ENCODE measurements at places on chromosomes 12 and 14.

DNA sequence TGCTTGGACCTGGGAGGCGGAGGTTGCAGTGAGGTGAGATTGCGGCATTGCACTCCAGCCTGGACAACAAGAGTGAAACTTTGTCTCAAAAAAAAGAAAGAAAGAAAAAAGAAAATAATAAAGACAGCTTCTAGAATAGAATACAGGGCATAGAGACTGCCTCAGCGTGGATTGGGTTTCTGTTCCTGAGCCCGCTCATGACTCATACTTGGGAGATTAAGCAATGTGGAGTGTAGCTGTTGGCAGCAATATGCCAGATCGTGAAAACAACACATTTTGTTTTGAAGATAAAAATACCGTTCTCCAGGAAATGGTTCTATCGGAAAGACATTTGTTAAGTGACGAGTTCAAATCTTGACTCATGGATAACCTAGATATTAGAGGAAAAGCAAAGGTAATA is 67.2 kb downstream of the GLT1D1 start:
- no peak for DNase-seq

- no peak for DNase-seq
Observed at GRCh38 chr12:18570543-18570942, 167.3 kb downstream of the PLCZ1 start.

- no peak for DNase-seq
Observed at GRCh38 chr12:10169104-10169503, 2.8 kb downstream of the OLR1 start.

DNA sequence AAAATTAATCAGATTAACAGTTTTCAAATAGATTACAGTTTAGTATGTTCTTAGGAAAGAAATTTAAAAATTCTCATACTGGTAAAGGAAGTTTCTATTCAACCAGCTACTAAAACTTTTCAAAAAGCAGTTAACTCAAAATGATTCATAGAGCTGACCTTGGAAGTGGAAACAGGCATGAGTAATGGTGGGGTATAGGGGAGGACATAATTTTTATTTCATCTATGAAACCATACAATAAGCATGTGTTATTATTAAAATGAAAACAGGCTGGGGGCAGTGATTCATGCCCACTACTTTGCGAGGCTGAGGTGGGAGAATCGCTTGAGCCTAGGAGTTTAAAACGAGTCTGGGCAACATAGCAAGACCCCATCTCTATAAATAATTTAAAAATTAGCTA is 73.0 kb downstream of the DNAI7 start:
- no peak for DNase-seq

- no peak for DNase-seq
Observed at GRCh38 chr12:104226672-104227071, 11.1 kb downstream of the TXNRD1 start.

Measured in stimulated activated CD8-positive, alpha-beta memory T cell treated with anti-CD3 and anti-CD28 coated beads, Interleukin-7, amount 100 ng/mL, for 1 hour (primary cell).